ENCODE measurements at places on chromosomes 1 and 21.

DNA sequence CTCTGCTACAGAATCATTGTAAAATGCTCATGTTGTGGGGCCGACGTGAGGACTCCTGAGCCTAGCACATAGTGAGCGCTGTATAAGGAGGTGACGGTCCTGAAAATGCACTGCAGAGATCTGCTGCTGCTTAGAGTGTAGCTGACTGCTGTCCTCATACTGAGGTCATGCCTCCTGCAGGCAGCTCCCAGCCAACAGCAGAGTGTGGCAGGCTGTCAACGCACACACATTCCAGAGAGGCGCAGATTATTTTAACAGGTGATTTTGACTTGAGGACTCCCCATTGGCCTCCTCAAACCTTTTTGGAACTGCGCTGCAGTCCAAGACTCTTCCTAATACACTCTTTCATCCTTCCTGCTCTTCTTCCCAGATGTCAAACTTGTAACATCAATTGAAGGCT lies 119.8 kb upstream of the KCNJ6 start:
- no peak for DNase-seq

GRCh38 chr1:41882486-41882885 lies 36.2 kb downstream of the HIVEP3 start:
- no peak for DNase-seq

DNA sequence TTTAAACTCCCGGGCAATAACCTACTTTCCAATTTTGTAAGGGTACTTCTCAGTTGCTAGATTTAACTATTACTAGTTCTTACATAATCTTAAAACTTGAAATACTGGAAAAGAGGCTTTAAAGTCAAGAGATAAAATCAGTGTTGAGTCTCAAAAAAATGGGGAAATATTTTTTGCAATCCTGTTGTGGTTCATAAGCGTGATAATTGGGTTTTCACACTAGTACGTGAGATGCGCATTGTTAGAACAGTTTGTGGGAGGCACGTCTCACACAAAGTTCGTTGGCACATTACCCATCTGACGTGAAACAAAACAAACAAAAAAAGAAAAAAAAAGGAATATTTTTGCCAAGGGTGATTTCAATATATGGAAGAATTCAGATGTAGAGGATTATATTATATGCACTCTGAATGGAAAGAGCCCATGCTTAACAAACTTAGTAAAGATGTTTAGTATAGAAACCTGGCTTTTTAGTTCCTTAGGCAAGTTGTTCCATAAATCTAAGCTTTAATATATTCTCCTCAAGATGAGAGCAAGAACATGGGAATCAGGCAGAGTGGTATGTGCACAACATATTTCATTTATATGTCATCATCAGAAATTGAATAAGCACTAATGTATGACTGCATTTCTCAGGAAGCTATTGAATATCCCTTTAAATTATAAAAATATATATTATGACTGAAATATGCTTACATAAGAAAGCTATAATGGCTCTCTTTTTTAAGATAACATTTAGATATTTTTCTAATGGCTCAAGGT lies 73.9 kb upstream of the TNFSF4 start:
- DNase-seq: no peak

- no peak for DNase-seq
Observed at GRCh38 chr1:28112388-28113241, 24.2 kb upstream of the EYA3 start.

- no peak for DNase-seq
Observed at GRCh38 chr1:2320760-2321667, 70.3 kb downstream of the MORN1 start.
